ENCODE measurements at places on chromosomes 5 and 9. TPM values are rescaled to one million over a fixed set of nuclear protein-coding genes. Genes with fewer than 3 reads are reported as not detected.

- H3K27me3 ChIP-seq = no peaks in the 10 kb centered on the region
- no peak overlapping the region for H3K4me3 ChIP-seq
- no peak for DNase-seq
- H3K4me1 ChIP-seq = no peaks in the 10 kb centered on the region
These were observed 1134.1 kb downstream of the PTPRD start for GRCh38 chr9:9478741-9479140.

- no peaks in the 10 kb centered on the region for H3K4me1 ChIP-seq
- H3K27ac ChIP-seq = no peak overlapping the region
- no peak for DNase-seq
- H3K36me3 ChIP-seq = no peaks in the 10 kb centered on the region
These were observed 178.1 kb downstream of the SGCD start for GRCh38 chr5:156505101-156505500.

DNA sequence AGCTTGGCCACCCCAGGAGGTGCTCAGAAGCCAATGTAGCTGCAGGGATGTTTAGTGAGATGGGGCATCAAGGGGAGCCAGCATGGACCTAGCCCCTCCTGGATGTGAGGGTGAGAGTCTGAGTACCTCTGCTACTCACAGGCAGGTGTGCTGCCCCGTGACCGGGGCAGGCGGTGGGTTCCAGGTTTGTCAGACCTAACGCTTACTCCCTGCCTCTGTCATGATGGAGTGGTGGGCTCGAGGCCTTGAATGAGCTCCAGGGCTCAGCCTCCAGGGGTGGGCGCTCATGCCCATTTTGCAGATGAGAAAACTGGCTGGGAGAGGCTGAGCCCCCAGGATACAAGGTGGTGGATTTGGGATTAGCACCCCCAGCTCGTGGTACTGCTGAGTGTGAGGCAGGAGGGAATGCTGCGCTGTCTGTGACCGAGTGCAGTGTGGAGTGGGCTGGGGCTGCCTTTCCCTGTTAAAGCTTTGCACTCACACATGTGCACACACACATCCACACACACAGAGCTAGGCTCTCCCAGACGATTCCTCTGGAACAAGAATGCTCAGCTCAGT lies 1.5 kb downstream of the RXRA start:
- DNase-seq = no peak
- peaks cover 40% of the 10 kb centered on the region for H3K4me1 ChIP-seq
- H3K27me3 ChIP-seq = peaks cover 10% of the 10 kb centered on the region
- H3K4me3 ChIP-seq = peak overlapping the region; percentile 45
- no peaks in the 10 kb centered on the region for H3K36me3 ChIP-seq

DNA sequence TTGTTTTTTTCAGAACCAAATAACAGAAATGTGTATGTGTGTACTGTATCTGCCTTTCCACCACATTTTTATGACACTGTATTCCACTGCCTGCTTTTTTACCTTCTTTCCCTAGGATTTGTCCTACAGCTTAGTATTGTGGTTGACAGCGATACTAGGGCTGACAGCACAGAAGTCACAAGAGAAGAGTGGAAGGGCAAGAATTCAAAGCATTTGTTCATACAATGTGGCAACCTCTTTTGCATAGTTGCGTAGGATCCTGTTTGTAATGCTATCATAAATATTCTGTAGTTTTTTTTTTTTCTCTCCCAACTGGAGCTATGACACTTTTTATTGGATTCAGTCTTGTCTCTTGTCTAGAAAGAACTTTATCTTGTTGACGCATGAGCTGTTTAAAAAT lies 5.6 kb upstream of the BNIP1 start:
- no peak overlapping the region for H3K27ac ChIP-seq
- H3K27me3 ChIP-seq = no peaks in the 10 kb centered on the region

GRCh38 chr5:161078793-161079192 lies 226.8 kb upstream of the ATP10B start:
- DNase-seq = no peak
- H3K36me3 ChIP-seq = no peaks in the 10 kb centered on the region
- H3K4me3 ChIP-seq = no peak overlapping the region
- no peaks in the 10 kb centered on the region for H3K4me1 ChIP-seq
- H3K27me3 ChIP-seq = no peaks in the 10 kb centered on the region

DNA sequence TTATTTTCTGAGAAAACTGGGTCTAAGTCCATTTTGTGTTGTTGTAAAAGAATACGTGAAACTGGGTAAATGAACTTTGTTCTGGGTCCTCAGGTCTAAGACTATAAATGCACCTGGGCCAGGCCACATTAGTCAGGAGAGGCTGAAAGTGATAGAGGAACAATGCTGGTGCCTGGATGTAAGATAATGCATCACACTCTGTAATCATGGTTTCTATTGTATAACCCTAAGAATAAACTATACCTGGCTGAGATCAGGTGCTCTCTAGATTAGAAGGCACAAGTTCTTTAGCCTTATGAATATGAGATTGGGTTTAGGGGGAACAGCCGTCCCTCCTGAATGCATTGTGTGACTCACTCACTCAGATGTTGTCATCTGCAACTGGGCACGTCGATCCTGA lies 675.5 kb downstream of the HTR1A start:
- DNase-seq = no peak
- no peaks in the 10 kb centered on the region for H3K4me1 ChIP-seq
- H3K27me3 ChIP-seq = no peaks in the 10 kb centered on the region

GRCh38 chr5:118069452-118069851 lies 918.9 kb downstream of the DTWD2 start:
- no peak overlapping the region for H3K4me3 ChIP-seq
- H3K36me3 ChIP-seq = no peaks in the 10 kb centered on the region
- no peak for DNase-seq
- H3K27me3 ChIP-seq = no peaks in the 10 kb centered on the region
- H3K27ac ChIP-seq = no peak overlapping the region
- H3K4me1 ChIP-seq = no peaks in the 10 kb centered on the region

GRCh38 chr9:86575825-86576525 lies 221.8 kb upstream of the TUT7 start:
- no peaks in the 10 kb centered on the region for H3K36me3 ChIP-seq
- H3K27ac ChIP-seq = no peak overlapping the region
- no peaks in the 10 kb centered on the region for H3K4me1 ChIP-seq
- H3K4me3 ChIP-seq = no peak overlapping the region
- no peaks in the 10 kb centered on the region for H3K27me3 ChIP-seq
- no peak for DNase-seq

GRCh38 chr9:120383611-120383998 lies 196.4 kb downstream of the CDK5RAP2 start:
- H3K4me1 ChIP-seq = peaks cover 3% of the 10 kb centered on the region
- H3K27ac ChIP-seq = no peak overlapping the region
- DNase-seq = no peak
- H3K36me3 ChIP-seq = no peaks in the 10 kb centered on the region
- H3K4me3 ChIP-seq = no peak overlapping the region

GRCh38 chr9:69719367-69719766 lies 40.4 kb downstream of the PTAR1 start:
- H3K27ac ChIP-seq = no peak overlapping the region
- no peak for DNase-seq
- no peaks in the 10 kb centered on the region for H3K27me3 ChIP-seq
- H3K4me1 ChIP-seq = no peaks in the 10 kb centered on the region
- no peak overlapping the region for H3K4me3 ChIP-seq

- no peaks in the 10 kb centered on the region for H3K4me1 ChIP-seq
- H3K36me3 ChIP-seq = no peaks in the 10 kb centered on the region
- no peak for DNase-seq
- no peaks in the 10 kb centered on the region for H3K27me3 ChIP-seq
- no peak overlapping the region for H3K27ac ChIP-seq
These were observed 31.0 kb upstream of the ZFR start for GRCh38 chr5:32475334-32476097.

DNA sequence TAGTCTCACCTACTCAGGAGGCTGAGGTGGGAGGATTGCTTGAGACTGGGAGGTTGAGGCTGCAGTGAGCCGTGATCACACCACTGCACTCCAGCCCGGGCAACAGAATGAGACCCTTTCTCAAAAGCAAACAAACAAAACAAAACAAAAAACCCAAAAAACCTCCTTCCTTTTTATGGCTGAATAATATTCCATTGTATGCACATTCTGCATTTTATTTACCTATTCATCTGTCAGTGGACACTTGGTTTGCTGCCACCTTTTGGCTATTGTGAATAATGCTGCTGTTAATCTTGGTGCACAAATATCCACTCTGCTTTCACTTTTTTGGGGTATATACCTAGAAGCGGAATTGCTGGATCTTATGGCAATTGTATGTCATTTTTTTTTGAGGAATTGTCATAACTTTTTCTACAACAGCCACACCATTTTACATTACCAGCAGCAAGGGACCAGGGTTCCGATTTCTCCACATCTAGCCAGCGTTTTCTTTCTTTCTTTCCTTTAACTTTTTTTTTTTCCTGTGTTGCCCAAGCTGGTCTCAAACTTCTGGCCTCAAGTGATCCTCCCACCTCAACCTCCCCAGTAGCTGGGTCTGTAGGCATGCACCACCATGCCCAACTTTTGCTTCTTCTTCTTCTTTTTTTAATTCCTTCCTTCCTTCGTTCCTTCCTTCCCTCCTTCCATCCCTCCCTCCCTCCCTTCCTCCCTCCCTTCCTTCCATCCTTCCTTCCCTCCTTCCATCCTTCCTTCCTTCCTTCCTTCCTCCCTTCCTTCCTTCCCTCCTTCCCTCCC lies 30.6 kb downstream of the NKX2-5 start:
- H3K4me1 ChIP-seq = no peaks in the 10 kb centered on the region
- H3K36me3 ChIP-seq = no peaks in the 10 kb centered on the region
- DNase-seq = no peak

DNA sequence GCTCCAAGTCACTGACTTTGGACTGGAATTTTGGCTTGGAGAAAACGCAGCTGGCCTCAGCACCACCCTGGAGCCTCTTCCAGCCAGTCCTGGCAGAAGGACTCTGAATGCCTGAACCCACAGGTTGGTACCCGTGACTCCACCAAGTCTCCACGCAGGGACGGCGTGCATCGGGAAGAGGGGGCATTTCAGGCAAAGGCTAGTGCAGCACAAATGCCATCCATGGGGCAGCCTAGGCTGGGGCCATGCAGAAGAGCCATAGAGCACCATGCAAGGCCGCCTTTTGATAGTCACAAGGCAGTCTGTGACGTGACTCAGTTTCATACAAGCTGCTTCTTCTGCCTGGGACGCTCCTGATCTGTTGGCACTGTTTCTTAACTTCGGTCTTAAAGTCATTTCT lies 28.0 kb downstream of the GDNF start:
- no peak overlapping the region for H3K27ac ChIP-seq
- H3K4me1 ChIP-seq = no peaks in the 10 kb centered on the region
- H3K27me3 ChIP-seq = no peaks in the 10 kb centered on the region

GRCh38 chr9:136512651-136513071 lies 29.8 kb upstream of the SEC16A start:
- H3K36me3 ChIP-seq = peaks cover 95% of the 10 kb centered on the region
- H3K4me1 ChIP-seq = no peaks in the 10 kb centered on the region
- no peak overlapping the region for H3K4me3 ChIP-seq
- no peaks in the 10 kb centered on the region for H3K27me3 ChIP-seq
- no peak for DNase-seq

GRCh38 chr5:6587171-6587570 lies 45.7 kb downstream of the NSUN2 start:
- peaks cover 3% of the 10 kb centered on the region for H3K4me1 ChIP-seq
- DNase-seq = no peak
- peaks cover 11% of the 10 kb centered on the region for H3K27me3 ChIP-seq
- H3K36me3 ChIP-seq = no peaks in the 10 kb centered on the region

DNA sequence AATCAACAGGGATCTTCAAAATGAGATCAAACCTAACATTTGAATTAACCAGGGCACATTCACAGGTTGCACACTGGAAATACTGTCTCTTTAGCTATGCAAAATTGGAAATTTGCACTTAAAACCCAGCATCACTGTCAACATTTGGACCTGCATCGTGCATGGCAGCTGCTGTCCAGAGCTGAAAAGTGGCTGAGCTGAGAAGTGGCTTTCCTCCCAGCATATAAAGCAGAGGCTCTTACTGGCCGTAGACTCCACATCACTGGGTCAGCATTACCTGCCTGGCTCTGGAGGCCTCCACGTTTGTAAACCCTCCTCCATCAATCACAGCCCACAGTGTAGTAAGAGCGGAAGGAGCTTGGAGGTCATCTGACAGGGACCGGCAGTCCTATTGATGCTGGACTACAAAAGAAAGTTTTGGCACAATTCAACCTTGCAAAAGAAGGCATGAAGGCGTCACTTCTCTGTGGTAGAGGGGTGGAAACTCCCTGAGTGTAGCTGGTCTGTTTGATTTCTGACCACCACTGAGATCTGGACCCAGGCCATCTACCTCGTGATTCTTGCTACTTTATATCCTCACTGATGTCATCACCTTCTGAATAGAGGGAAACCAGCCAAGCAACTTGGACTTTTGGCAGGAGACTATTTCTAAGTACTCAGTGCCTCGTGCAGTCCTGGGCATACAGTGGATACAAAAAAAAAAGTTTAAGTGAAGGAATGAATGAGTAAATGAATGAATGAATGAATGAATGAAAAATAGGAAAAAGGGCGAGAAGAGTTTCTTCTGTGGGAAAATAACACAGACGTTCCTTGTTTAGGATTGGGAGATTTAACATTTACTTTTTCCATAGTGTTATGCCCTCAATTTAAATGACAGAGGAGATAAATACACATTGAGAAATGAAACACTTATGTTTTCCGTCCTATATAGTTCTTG lies 14.8 kb downstream of the RASEF start:
- no peak for DNase-seq
- no peaks in the 10 kb centered on the region for H3K27me3 ChIP-seq
- H3K4me3 ChIP-seq = no peak overlapping the region
- no peaks in the 10 kb centered on the region for H3K4me1 ChIP-seq
- no peak overlapping the region for H3K27ac ChIP-seq

DNA sequence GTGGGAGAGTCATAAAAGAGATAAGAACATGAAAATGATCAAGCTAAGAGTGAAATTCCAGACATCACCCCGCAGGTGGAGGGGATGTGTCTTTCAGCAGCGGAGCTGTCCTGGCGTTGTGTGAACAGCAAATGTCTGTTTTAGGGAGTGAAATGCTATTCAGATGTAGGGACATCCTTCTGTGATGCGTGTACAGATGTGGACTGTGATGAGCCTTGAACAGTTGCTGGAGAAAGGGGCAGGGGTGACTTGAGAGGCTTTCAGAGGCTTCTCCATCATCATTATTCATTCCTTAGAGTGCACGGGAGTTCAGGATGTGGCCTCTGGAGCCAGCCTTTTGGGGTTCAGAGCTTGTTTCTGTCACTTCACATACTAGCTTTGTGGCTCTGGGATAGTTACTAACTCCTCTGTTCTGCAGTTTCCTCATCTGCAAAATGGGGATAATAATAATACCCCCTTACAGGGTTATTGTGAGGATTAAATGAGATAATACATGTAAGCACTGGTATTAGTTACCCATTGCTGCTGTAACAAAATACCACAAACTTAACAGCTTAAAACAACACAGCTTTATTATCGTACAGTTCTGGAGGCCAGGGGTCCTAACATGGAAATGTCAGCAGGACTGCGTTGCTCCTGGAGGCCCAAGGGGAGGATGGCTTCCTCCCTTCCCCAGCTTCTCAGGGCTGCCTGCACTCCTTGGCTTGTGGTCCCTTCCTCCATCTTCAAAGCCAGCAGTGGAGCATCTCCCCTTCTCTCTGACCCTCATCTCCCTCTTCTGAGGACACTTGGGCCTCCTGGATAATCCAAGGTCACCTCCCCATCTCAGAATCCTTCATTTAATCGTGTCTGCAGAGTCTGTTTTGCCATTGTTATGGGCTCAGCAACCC lies 9.4 kb downstream of the TRAF1 start:
- H3K27me3 ChIP-seq = no peaks in the 10 kb centered on the region
- H3K27ac ChIP-seq = no peak overlapping the region
- peaks cover 55% of the 10 kb centered on the region for H3K4me1 ChIP-seq
- H3K4me3 ChIP-seq = no peak overlapping the region

Gene SLC25A2
- total RNA-seq = not detected

Gene SLC34A1
- total RNA-seq = 0.63 TPM

Gene TLX3
- total RNA-seq = not detected

Gene NDUFA8
- 6.6 TPM for total RNA-seq

Gene PAXX
- total RNA-seq = 188 TPM

Gene CER1
- not detected for total RNA-seq

Gene PCDHGA12
- total RNA-seq = 1.1 TPM

Gene ANKRD18B
- total RNA-seq = 0.13 TPM

Gene DIRAS2
- total RNA-seq = not detected

Gene ADAMTSL1
- total RNA-seq = not detected

Gene SLC6A19
- not detected for total RNA-seq

Data from natural killer cell (primary cell).